ENCODE measurements at places on chromosomes 12 and 14. TPM values are rescaled to one million over a fixed set of nuclear protein-coding genes. Genes with fewer than 3 reads are reported as not detected.

Gene TSHR
- not detected for total RNA-seq

Gene PPM1A
- total RNA-seq: 42.9 TPM

Gene SLC5A8
- not detected for total RNA-seq

DNA sequence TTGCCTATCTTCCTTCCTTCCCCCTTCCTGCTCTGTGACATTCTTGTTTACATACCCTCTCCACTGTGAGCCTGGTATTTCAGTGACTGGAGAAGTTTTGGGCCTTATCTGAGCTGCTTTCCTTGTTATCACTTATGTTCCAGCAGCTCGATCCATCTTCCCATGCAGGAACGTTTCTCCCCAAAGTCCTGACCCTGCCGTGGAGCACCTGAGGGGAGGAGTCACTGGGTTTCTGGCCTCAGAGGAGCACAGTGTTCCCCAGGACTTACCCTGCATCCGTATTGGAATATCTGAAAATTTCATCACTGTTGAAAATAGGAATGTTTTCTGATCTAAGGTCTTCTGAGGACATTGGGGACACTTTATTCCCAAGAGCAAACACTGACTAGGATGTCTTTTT, 141.8 kb downstream of the CACNA1C start:
- DNase-seq: no peak

DNA sequence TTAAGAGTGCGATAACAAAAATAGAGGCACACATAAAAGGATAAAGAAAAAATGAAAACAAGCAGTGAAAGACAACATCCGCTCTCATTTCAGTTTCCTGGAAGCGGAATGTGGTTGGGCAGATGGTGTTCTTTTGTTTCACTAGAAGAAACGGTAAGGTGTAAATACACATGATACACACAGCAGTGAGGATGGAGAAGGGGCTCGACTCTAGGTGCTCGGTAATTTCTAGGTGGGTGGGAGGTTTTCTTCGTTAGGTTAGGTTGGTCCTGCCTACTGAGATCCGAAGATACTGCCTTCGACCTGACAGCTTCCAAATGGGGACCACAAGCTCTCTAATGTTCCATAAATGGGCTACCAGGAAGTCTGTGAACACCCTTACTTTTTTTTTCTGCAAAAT, 1082.5 kb downstream of the BCL11B start:
- DNase-seq: peak; percentile 92

GRCh38 chr12:14923944-14924343, 14.4 kb downstream of the ERP27 start:
- no peak for DNase-seq

GRCh38 chr12:7784701-7785100, 4.5 kb upstream of the NANOG start:
- DNase-seq: no peak

DNA sequence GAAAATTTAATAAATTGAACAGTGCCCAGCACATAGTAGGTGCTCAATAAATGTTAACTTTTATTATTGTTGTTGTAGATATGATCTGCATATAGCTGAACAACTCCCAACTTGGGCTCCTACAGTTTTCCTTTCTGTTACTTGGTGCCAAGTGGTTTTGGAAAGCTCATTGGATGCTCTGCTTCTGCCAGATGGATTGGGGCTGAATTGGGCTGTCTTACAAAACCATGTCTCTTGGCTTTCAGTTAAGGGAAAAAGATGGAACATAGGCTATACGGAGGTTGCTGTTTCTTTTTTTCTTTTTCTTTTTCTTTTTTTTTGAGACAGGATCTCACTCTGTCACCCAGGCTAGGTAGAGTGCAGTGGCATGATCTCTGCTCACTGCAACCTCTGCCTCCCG, 140.7 kb upstream of the PWP1 start:
- DNase-seq: no peak

DNA sequence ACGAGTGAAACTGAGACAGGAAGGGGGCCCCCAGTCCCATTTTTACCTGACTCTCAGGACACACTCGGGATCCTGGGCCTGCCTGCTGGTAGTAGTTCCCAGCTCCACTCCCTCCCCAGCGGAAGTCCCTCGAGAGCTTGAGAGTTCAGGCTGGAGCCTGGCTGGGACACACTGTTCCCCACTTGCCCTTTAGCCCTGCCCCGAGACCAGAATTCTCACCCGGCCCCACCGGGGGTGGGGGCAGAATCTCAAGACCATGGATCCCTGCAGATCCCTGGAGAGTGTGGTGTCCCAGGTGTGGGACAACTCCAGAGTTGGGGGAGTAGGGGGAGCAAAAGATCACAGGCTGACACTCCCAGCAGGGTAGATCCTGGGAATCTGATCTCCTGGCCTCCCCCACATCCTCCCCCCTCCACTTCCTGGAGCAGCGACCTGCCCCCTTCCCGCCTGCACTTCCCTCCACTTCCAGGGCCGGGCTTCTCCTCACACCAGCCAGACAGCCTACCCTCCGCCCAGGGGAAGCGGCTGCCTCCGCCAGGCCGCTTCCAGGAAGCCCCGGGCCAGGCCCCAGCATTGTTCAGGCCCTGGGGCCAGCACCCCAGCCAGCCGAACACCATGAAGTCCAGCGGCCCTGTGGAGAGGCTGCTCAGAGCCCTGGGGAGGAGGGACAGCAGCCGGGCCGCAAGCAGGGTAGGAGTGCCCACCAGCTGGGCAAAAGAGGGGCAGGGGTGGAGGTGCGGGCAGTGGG, at the start of gene TNS2:
Gene TNS2 (plus strand): TSS at position 495 of the 748 bp plus-strand sequence. CDS start 121 bp downstream, at position 616.
- no peak for DNase-seq

GRCh38 chr12:6852651-6853354, 853 bp downstream of the USP5 start:
- DNase-seq: peak; percentile 89

DNA sequence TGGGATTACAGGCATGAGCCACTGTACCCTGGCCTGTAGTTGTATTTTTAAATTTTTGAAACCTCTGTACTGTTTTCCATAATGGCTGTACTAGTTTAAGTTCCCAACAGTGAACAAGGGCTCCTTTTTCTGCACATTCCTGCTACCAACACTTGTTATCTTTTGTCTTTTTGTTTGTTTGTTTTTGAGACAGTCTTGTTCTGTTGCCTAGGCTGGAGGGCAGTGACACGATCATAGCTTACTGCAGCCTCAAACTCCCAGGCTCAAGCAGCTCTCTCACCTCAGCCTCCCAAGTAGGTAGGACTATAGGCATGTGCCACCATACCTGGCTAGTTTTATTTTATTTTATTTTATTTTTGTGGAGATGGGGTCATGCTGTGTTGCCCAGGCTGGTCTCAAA, 23.0 kb downstream of the BRMS1L start:
- DNase-seq: no peak

DNA sequence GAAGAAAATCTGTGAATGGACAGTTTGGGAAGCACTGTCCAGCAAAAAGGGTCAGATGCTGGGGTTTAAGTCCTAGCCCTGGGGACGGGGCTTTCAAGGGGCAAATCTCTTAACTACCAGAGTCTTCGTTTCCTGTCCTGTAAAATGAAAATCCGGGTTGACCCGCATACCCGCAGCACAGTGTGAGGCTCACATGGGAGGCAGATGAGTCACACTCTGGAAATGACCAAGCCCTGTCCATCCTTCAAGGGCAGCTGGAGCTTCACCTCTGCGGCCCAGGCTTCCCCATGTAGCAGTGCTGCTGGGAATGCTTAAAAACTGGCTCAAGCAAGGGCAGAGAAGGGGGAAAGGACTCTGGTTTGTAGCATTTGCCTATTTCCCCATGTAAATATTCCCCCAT, 19.0 kb downstream of the FAM181A start:
- DNase-seq: no peak

DNA sequence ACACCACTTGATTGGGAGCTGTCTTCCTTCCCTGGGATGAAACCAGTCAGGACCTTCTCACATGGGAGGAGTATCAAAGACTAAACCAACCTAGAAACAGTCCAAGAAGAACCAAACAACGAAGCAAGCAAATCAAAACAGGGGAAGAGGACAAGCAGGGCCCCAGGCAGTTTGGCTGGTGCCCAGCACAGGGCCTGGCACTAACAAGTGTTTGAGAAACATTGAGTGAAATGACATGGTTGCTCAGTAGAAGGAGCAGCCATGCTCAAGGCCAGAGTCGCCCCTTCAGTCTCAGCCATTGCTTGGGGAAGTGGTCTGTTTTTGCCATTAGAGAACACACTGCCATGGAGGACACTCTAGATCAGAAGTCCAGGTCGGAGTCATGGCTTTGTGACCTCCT, 323.1 kb downstream of the CACNA1C start:
- no peak for DNase-seq

DNA sequence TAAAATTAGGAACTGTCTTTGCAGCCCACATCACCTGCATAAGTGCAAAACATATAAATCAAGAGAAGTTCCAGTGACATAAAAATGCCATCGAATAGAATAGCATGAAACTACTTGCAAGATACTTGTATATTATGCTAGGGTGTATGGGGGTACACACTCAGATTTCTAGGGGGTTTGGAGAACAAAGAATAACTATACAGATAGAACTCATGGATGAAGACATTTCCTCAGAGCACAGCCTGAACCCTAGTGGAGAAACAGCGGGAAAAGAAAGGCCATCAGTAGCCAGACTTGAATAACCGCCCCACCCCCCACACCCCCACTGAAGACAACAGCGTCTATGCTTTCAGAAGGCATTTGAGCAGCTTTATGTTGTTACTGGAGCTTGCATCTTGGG, 425.8 kb downstream of the NPAS3 start:
- no peak for DNase-seq

- no peak for DNase-seq
Measured at GRCh38 chr12:83016218-83016835, 329.6 kb downstream of the TMTC2 start.

- peak; percentile 47 for DNase-seq
Measured at GRCh38 chr12:45907955-45908354, 82.4 kb downstream of the SCAF11 start.

GRCh38 chr12:62604871-62605270, 138.2 kb downstream of the MON2 start:
- DNase-seq: peak; percentile 61

DNA sequence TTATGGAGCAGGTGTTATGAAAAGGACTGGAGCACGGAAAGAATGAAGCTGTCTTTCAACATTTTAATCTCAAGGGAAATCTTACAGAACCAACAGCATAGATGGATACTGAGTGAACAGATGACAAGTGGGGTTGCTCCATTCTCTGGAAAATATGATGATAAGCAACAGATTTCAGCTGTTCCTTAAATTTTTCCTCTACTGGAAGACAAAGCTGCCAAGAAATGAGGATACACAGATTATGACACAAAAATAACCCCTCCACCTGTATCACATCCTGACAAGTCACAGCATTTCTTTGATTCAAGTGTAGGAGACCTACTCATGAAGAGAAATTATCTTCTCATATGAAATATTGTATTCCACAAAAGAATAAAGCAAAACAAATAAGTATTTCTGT, 13.0 kb upstream of the TMTC2 start:
- DNase-seq: no peak

DNA sequence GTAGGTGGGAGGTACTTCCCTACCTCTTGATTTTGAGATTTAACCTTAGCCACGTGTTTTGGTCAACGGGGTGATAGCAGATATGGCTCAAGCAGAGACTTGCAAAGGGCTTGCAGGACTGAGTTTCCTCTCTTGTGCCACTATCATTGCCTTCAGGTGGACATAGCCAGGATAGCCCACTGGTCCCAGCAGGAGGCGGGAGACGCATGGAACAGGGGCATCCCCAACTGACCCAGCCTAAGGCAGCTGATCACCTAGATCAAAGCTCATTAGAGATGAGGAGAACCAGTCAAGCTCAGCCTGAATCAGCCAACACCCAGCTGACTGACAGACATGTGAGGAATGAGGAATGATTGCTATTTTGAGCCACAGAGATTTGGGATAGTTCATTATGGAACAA, 49.6 kb downstream of the CALM1 start:
- DNase-seq: no peak
